ENCODE measurements at places on chromosomes 2 and 18. TPM values are rescaled to one million over a fixed set of nuclear protein-coding genes. Genes with fewer than 3 reads are reported as not detected.

- no peaks in the 10 kb centered on the region for H3K27me3 ChIP-seq
- H3K27ac ChIP-seq, result no peak overlapping the region
- H3K4me3 ChIP-seq, result no peak overlapping the region
- no peaks in the 10 kb centered on the region for H3K4me1 ChIP-seq
- no peak for DNase-seq
These were observed 124.1 kb downstream of the EN1 start for GRCh38 chr2:118723394-118723793.

Gene VWA3B
- 15.7 TPM for total RNA-seq

DNA sequence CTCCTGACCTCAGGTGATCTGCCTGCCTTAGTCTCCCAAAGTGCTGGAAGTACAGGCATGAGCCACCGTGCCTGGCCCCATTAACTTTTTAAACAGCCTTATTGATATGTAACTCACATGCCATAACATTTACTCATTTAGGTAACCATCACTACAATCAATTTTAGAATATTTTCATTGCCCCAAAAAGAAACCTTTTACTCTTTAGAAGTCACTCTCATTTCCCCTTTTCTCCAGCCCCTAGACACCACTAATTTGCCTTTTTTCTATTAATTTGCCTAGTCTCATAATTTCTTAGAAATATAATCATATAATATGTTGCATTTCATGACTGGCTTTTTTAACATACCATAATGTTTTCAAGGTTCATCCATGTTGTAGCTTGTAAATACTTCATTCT, 57.2 kb upstream of the TACR1 start:
- H3K27me3 ChIP-seq, result no peaks in the 10 kb centered on the region
- no peak overlapping the region for H3K27ac ChIP-seq
- DNase-seq, result no peak
- no peak overlapping the region for H3K4me3 ChIP-seq

DNA sequence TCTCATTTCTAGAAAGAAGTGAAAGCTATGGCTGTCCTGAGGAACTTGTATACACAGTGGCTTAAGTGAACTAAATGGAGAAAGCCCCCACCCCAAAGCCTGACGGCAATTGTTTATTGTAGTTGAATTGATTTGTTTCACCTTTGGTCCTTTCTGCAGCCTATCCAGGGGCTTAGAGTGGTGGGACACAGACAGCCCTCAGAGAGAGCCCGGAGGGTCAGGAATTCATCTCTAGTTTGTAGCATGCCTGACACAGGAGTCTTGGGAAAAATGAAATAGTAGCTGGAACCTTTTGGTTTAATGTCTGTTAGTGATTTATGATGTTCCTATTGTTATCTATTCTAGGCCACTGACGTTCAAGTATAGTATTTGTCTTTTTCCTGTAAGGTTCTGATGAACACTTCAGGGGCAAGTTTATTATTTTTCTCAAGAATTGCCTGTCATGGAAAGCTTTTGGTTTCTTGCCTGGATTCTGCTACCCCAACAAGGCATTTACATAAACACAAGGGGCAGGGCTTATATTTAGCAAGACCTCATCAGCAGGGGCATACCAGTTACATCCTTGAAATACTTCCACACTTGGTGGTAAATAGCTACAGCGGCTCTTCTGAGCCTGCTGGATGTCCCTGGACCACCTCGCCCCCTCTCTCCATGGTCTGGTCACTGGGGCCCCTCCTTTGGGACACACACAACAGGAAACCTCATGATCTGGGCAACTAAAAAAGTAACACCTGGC, 44.4 kb downstream of the KCNE4 start:
- DNase-seq, result no peak
- peaks cover 11% of the 10 kb centered on the region for H3K4me1 ChIP-seq
- H3K27ac ChIP-seq, result no peak overlapping the region

GRCh38 chr2:8307606-8308180, 374.2 kb upstream of the ID2 start:
- H3K4me1 ChIP-seq, result no peaks in the 10 kb centered on the region
- H3K27me3 ChIP-seq, result no peaks in the 10 kb centered on the region
- H3K36me3 ChIP-seq, result no peaks in the 10 kb centered on the region
- H3K4me3 ChIP-seq, result no peak overlapping the region
- H3K27ac ChIP-seq, result no peak overlapping the region

GRCh38 chr2:56369316-56369715, 185.5 kb downstream of the CCDC85A start:
- no peak overlapping the region for H3K4me3 ChIP-seq
- no peak overlapping the region for H3K27ac ChIP-seq
- no peaks in the 10 kb centered on the region for H3K27me3 ChIP-seq

- H3K4me1 ChIP-seq, result no peaks in the 10 kb centered on the region
- no peak for DNase-seq
- no peaks in the 10 kb centered on the region for H3K27me3 ChIP-seq
- H3K27ac ChIP-seq, result no peak overlapping the region
- no peak overlapping the region for H3K4me3 ChIP-seq
These were observed 120.5 kb upstream of the POU3F3 start for GRCh38 chr2:104733226-104733943.

DNA sequence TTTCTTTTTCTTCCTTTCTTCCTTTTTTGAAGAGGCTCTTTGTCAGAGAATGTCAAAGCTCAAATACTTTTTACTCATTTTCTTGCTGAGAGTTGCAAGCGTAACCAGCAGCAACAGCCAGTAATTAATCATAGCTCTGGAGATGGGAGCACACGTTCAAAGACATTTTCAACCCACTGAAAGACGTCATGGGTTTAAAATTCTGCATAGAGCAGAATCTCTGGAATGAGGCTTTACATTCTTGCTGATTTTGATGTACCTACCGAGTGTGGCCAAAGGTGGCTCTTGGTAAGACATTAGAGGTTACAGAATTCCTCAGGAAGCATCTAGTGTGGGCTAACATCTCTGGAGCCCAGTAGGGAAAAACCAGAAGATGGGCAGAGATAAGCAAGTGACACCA, 292.5 kb downstream of the MTX2 start:
- H3K36me3 ChIP-seq, result no peaks in the 10 kb centered on the region
- no peak overlapping the region for H3K27ac ChIP-seq
- DNase-seq, result no peak
- no peaks in the 10 kb centered on the region for H3K4me1 ChIP-seq

GRCh38 chr2:196259507-196260481, 88.4 kb upstream of the STK17B start:
- H3K4me3 ChIP-seq, result no peak overlapping the region
- H3K27me3 ChIP-seq, result no peaks in the 10 kb centered on the region
- H3K27ac ChIP-seq, result no peak overlapping the region

GRCh38 chr2:45743531-45744396, 92.3 kb downstream of the PRKCE start:
- DNase-seq, result no peak
- H3K36me3 ChIP-seq, result no peaks in the 10 kb centered on the region
- peaks cover 4% of the 10 kb centered on the region for H3K4me1 ChIP-seq
- H3K4me3 ChIP-seq, result no peak overlapping the region
- no peaks in the 10 kb centered on the region for H3K27me3 ChIP-seq

Gene M1AP
- not detected for total RNA-seq

Gene ACTG2
- total RNA-seq, result 73.0 TPM

- H3K4me1 ChIP-seq, result no peaks in the 10 kb centered on the region
- no peak overlapping the region for H3K4me3 ChIP-seq
- DNase-seq, result no peak
- H3K36me3 ChIP-seq, result no peaks in the 10 kb centered on the region
These were observed 650.8 kb upstream of the FANCL start for GRCh38 chr2:58891828-58892377.

DNA sequence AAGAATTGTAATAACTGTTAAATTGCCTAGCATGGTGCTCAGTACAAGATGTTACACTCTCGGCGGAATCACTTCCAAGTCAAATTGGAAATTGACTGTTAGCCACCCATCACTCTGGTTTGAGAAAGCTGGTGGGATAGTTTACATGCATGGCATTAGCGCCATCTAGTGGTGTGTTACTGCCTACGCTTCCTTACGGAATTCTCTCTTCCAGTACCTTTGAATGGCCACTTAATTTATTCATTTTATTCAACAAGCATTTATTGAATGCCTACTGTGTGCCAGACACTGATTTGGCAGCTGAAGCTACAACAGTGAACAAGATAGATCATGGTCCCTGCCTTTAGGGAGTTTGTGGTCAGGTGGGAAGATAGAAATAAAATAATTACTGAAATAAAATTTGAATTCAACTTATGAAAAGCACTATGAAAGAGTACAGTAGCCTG, 171.2 kb downstream of the TMEM247 start:
- no peaks in the 10 kb centered on the region for H3K36me3 ChIP-seq
- no peak for DNase-seq
- no peaks in the 10 kb centered on the region for H3K27me3 ChIP-seq
- no peak overlapping the region for H3K27ac ChIP-seq

DNA sequence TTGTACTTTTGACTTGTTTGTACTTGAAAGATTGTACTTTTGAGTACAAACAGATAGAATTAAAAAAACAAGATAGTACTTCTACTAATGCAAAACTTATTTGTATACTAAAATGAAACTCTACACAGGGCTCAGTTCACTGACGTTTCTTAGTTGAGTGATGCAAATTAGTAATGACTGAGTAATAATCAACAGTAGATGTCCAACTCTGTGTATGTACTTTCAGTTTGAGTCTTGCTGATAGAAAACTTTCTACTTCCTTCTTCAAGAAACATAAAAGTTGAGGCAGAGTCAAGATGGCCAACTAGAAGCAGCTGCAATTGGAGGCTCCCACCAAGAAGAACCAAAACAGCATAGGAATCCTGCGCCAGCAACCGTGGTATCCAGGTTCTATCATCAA, 585.0 kb downstream of the NR4A2 start:
- H3K36me3 ChIP-seq, result no peaks in the 10 kb centered on the region
- no peaks in the 10 kb centered on the region for H3K4me1 ChIP-seq
- peaks cover 4% of the 10 kb centered on the region for H3K27me3 ChIP-seq
- DNase-seq, result no peak
- H3K27ac ChIP-seq, result no peak overlapping the region
- no peak overlapping the region for H3K4me3 ChIP-seq

DNA sequence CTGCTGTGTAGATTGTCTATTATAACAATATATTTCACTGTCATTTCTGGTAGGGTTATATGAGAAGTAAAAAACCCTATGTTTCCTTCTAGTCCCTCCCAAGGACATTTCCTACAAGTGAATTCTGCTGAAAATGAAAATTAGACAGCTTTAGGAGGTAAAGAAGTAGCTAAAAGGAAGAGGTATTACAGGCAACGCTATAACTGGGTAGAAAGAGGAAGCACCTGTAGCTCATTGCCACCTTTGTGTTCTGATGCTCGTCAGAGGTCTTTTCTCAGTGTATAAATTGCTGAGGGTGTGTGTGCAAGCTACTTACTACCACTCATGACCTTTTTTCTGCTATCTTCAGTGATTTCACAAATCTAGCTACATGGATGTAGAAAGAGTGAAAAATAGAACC, 1.4 kb downstream of the DNAJC10 start:
- peaks cover 1% of the 10 kb centered on the region for H3K4me1 ChIP-seq
- no peaks in the 10 kb centered on the region for H3K36me3 ChIP-seq
- H3K27me3 ChIP-seq, result no peaks in the 10 kb centered on the region
- no peak overlapping the region for H3K27ac ChIP-seq

- no peak overlapping the region for H3K27ac ChIP-seq
- no peak for DNase-seq
- H3K4me1 ChIP-seq, result peaks cover 4% of the 10 kb centered on the region
- no peaks in the 10 kb centered on the region for H3K27me3 ChIP-seq
These were observed 923 bp downstream of the AMER3 start for GRCh38 chr2:130756053-130756873.

DNA sequence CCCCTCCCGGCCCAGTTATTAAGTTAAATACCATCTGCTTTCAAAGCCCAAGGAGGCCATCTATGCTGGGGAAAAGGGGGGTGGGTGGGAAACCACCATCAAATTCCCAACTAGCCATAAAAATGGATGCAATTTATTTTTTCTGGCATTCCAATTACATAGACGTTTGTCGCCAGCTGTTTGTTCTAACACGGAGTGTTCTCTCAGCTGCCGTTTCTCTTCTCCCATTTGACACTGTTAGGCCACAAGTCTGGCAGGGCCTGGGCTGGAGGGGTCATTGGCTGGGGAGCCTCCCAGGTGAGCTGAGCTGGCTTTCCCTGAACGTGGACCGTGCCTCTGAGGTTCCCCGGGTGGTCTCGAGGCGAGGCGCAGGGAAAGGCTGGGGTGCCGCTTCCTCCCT, 16.6 kb downstream of the ATOH8 start:
- H3K4me1 ChIP-seq, result peaks cover 48% of the 10 kb centered on the region
- H3K4me3 ChIP-seq, result no peak overlapping the region
- H3K36me3 ChIP-seq, result no peaks in the 10 kb centered on the region
- no peak overlapping the region for H3K27ac ChIP-seq

Gene NBEAL1
- total RNA-seq, result 26.2 TPM

GRCh38 chr2:181203412-181203811, 223.0 kb downstream of the UBE2E3 start:
- no peak overlapping the region for H3K4me3 ChIP-seq
- no peak overlapping the region for H3K27ac ChIP-seq
- H3K4me1 ChIP-seq, result no peaks in the 10 kb centered on the region

- no peak for DNase-seq
- H3K4me3 ChIP-seq, result no peak overlapping the region
- no peak overlapping the region for H3K27ac ChIP-seq
- H3K4me1 ChIP-seq, result no peaks in the 10 kb centered on the region
- H3K36me3 ChIP-seq, result no peaks in the 10 kb centered on the region
- no peaks in the 10 kb centered on the region for H3K27me3 ChIP-seq
These were observed 27.3 kb upstream of the GPR17 start for GRCh38 chr2:127618551-127619202.

Gene CNTNAP5
- not detected for total RNA-seq

- peak overlapping the region; percentile 33 for H3K4me3 ChIP-seq
- no peaks in the 10 kb centered on the region for H3K36me3 ChIP-seq
- H3K27me3 ChIP-seq, result no peaks in the 10 kb centered on the region
- peaks cover 12% of the 10 kb centered on the region for H3K4me1 ChIP-seq
- no peak for DNase-seq
These were observed 1.7 kb upstream of the CELF4 start for GRCh38 chr18:37567061-37567993.

Gene ASAP2
- total RNA-seq, result 17.8 TPM

Gene SNED1
- total RNA-seq, result 55.7 TPM

- H3K27me3 ChIP-seq, result no peaks in the 10 kb centered on the region
- H3K4me3 ChIP-seq, result no peak overlapping the region
- no peak overlapping the region for H3K27ac ChIP-seq
- no peaks in the 10 kb centered on the region for H3K36me3 ChIP-seq
- no peak for DNase-seq
These were observed 334.6 kb upstream of the VRK2 start for GRCh38 chr2:57711991-57712390.

DNA sequence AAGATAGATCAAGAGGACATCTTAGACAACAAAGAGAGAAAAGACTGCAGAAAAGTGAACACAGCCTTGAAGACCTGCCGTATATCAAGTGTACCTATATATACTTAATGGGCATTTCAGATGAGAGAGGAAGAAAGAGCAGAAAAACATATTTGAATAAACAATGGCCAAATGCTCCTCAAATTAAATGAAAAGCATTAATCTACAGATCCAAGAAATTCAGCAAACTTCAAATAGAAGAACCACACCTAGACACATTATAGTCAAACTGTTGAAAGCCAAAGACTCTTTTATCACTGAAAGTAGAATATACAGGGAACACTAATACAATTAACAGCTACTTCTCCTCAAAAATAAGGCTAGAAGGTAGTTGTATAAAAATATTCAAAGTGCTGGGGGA, 18.7 kb upstream of the TTL start:
- H3K27ac ChIP-seq, result no peak overlapping the region
- H3K4me1 ChIP-seq, result no peaks in the 10 kb centered on the region
- H3K27me3 ChIP-seq, result no peaks in the 10 kb centered on the region
